ENCODE measurements at places on chromosomes 1 and 21.

- no peak for DNase-seq
These were observed 10.2 kb upstream of the SSBP3 start for GRCh38 chr1:54416435-54416834.

GRCh38 chr1:26164036-26164860 lies 4.5 kb downstream of the C1orf232 start:
- no peak for DNase-seq

GRCh38 chr1:22729912-22730311 lies 19.3 kb downstream of the EPHB2 start:
- no peak for DNase-seq

GRCh38 chr1:219514728-219515127 lies 98.2 kb downstream of the ZC3H11B start:
- DNase-seq, result no peak

- DNase-seq, result no peak
These were observed 48.0 kb downstream of the TEX35 start for GRCh38 chr1:178560871-178561376.

DNA sequence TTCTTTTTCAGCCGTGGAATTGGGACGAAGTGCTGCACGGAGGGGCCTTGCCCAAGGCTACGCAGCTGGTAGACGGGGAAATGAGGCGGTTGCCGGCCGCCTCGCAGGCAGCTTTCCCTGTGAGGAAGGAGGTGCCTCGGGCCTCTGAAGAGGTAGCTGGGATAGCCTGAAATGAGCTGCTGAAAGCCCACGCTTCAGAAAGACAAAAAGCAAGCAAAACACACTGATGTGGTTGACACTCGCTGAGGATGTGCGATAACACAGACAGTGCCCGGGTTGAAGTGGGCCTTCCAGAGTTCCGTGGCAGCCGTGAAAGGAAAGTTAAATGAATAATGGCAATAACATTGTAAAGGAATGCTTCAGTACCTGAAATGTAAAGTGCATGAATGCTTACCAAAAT lies 47.2 kb downstream of the S1PR1 start:
- DNase-seq, result no peak

DNA sequence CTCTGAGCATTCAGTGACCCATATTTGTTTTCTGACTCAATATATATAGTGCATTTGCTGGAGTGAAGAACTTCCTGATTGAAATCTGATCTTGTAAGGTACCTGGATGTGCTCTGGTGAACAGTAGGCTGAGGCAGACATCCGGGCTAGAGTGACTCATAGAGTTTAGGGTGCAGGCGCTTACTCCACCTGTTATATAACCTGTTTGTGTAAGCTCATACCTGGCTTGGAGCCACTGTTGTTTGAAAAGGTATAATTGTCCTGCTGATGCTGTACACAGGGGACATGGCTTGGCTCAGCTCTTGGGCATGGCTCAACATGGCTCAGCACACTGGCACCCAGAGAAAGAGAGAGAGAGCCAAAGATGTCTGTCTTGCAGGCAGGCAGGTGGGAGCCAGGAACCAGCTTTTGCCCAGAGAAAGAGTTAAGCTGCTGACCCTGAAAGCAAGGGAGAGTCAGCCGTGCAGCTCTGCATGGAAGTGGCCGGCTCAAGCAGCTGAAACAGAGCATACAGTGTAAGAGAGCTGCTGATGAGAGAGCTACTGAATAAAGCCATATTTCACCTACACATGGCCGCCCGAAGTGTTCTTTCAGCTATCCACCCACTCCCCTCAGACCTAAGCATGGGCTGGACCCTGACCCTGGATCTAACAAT lies 43.2 kb downstream of the GJA5 start:
- no peak for DNase-seq

DNA sequence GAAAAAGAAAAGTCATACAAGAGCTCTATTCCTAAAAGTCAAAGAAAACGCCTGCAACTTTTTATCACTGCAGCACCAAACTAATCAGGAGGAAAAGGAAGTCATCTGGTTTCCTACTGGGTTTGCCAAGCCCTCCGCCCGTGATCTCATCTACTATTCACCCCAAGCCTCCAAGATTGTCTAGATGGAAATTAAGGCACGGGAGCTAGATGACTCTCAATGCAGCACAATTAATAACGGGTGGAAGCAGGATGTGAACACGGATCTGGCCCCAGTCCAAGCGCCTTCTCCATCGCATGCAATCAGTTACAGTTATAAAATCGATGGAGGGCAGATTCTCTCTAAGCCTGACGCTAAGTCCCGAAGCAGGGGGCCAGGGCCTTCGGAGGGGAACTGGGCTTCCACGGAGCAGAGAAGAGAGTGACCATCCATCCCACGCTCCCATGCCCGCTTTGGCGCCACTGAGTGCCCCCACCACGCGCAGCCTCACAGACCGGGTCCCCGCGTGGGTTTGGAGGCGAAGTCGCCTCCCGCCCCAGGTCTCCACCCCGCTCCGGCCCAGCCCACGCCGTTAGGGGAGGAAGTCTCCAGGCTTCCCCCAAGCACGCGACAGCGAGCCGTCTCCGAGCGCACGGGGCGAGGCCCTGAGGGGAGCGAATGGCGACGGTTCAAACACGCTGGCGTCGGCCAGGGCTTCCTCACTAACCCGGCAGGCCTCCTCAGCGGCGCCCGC lies 1.8 kb downstream of the HSF2BP start:
- DNase-seq, result no peak

DNA sequence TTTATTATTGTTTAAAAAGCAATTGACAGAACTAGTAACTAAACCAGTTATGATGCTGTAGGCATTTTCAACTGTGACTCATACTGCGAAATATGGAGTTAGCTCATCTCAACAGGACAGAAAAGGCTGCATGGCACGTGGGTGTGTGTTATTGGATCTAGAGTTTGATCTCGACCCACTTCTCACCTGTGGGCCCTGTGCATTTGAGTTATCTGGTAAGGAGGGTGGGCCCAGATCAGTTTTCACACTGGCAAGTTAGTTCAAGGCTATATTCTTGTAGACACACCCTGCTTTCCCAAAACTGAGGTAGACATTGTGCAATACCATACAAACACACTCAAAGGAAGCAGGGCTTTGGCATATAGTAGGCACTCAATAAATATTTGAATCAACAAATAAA lies 71.3 kb upstream of the PRDX6 start:
- no peak for DNase-seq

- DNase-seq, result no peak
These were observed 100.2 kb downstream of the DPYD start for GRCh38 chr1:97820470-97821188.

GRCh38 chr1:30371179-30371788 lies 352.1 kb downstream of the MATN1 start:
- no peak for DNase-seq

DNA sequence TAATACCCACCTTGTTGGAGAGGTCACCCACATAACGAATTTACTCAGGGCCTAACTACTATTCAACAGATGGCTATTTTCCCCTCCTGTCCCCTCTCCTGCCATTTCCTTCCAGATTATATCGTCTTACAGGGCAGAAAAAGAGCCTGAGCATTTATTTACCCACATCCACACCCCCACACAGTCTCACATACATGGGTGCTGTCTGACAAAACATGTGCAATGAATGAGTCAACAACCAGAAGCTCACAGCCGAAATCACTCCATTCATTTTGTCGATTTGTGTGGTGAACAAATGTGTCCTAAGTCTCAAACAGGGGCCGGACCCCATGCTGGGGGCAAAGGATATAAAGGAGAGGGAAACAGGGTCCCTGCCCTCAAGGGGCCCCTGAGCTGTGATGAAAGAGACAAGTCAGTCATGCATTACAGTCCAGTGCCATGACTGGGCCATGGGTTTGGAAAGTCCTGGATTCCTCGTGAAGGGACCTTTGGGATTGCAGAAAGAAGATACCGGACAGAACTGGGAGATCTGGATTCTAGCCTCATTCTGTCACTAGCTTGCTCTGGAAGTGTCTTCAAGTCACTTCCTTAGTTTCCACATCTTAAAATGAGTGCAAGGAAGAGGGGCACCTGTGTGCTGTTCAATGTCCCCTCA lies 16.4 kb upstream of the ZNF683 start:
- DNase-seq, result no peak

DNA sequence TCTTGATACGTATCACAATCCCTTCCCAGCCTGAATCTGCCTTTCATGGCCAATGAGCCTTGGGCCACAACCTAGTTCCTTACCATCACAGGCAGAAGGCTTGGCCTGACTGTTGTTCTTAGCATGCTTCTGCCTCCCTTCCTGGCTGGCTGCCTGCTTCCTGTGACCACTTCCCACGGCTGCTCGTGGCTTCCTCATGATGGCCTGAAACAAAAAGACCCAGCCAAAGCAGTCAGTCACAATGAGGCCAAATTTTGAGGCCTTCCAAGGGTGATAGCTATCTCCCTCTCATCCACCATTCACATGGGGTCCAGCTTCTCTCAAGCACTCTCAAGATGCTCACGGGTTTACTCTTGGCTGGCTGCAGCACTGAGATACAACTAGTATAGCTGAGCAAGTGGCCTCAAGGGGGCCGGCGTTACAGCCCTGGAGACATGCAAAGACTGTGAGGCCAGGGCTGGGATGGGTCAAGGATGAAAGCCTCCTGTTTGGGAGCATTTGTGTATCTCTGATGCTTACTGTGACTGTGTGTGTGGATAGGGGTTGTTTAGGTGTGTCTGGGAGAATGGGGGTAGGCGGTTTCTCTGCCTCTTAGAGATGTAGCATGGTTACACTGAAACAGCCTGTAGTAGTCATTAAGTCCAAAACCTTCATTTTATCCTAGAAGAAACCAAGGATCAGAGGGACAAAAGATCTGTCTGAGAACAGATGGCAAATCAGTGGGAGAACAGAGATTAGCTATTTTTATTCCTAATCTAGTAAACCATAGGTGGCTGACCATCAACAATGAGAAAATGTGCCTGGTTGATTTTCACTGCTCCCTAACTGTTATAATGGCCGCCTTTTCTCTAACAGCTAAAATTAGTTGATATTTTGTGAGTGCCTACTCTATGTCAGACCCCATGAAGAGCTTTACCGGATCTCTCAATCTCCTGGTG lies 5.4 kb upstream of the TOE1 start:
- DNase-seq, result no peak

GRCh38 chr1:239858057-239858456 lies 233.6 kb upstream of the FMN2 start:
- DNase-seq, result no peak

- no peak for DNase-seq
These were observed 39.2 kb upstream of the RAB4A start for GRCh38 chr1:229231754-229232119.

DNA sequence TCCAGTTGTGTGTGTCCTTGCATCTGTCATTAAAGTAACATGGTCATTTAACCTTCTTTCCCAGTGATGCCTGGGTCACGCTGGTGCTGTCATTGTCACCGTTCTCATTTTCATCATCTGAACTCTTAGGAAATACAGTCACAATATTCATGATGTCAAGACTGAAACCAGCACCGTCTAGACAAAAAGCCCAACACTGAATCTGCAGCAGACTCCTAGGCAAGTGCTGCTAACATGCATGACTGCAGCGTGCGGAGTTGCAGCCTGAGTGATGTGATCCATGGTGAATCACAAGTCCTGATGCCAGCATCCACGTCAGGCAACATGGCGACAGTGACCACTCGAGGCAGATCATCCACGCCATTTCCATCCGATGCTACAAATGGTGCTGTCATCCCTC lies 37.6 kb downstream of the MRPL37 start:
- no peak for DNase-seq

- peak; percentile 43 for DNase-seq
These were observed 1.7 kb downstream of the DCAF8 start for GRCh38 chr1:160260406-160261382.

GRCh38 chr1:43711524-43712386 lies 4.4 kb downstream of the ST3GAL3 start:
- peak; percentile 64 for DNase-seq

DNA sequence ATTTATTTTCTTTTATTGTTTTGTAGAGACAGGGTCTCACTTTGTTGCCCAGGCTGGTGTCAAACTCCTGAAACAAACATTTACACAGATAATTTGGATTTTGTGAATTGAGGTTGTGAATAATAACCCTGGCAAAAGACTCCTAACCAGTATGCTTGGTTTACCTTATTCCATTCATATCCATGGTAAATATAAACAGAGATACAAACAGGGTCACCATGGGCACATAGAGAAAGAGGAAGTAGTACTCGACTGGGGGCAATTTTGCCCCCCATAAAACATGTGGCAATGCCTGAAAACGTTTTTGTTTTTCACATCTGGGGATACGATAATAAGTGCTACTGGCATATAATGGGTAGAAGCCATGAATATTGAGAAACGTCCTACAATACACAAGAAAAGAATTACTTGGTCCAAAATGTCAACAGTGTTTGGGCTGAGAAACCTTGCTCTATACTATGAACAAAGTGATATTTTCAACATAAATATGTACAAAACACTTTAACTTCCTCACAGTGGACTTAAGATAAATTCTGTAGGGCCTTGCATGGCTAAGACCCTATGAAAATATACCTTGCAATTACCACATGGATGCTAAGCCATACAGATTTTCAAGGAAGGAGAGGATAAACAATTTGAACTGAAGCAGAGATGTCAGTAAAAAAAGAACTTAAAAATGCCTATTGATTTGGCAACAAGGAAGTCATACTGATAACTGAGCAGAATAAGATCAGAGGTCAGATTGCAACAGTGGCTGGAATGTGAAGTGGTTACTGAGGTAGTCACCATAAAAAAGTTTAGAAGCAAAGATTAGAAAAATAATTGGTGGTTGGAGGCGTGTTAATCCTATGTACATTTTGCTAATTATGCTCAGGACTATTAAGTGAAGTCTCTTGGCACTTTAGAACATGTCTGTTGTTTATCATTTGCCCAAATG lies 27.4 kb upstream of the ASPM start:
- DNase-seq, result no peak

DNA sequence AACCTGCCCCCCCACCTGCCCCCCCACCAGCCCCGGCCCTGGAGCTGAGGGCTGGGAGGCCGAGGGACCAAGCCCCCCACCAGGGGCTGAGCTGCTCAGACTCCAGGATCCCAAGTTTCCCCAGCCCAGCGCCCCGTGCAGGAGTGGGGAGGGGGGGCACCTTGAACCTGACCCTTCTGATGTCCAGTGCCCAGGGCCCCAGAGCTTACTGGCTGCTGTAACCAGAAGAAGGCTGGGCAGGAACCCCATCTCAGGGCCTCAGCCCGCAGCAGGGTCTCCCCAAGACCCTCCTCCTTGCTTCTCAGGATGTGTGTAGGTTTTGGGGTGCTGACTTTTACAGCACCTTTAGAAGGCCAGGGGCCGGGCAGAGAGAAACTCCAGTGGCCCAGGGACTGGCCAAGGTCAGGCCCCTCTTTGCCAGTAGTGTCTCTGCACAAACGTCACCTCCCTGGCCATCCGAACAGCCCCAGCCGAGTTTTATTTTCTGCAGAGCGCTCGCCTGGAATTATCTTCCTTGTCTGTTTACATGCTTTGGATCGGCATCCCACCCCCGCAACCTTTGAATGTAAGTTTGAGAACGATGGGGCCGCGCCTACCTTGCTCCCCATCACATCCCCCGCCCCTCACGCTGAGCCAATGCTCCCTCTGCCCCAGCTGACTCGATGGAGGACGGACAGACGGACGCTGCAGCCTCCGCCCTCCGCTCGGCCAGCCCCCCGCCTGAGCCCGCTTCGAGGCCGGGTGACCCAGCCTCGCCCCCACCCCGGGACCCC lies 70.1 kb upstream of the CASZ1 start:
- no peak for DNase-seq
